ENCODE measurements at places on chromosomes 7 and 10.

- H3K36me3 ChIP-seq = no peaks in the 10 kb centered on the region
- peaks cover 16% of the 10 kb centered on the region for H3K4me1 ChIP-seq
- peaks cover 9% of the 10 kb centered on the region for H3K27me3 ChIP-seq
- no peak overlapping the region for H3K4me3 ChIP-seq
Measured at GRCh38 chr10:96370584-96371157, 11.9 kb upstream of the OPALIN start.

GRCh38 chr7:135678612-135679575, 16.6 kb downstream of the STMP1 start:
- no peak overlapping the region for H3K27ac ChIP-seq
- no peak for DNase-seq
- peaks cover 20% of the 10 kb centered on the region for H3K36me3 ChIP-seq
- H3K4me1 ChIP-seq = peaks cover 14% of the 10 kb centered on the region
- peaks cover 4% of the 10 kb centered on the region for H3K27me3 ChIP-seq

- no peak overlapping the region for H3K4me3 ChIP-seq
- H3K4me1 ChIP-seq = peaks cover 31% of the 10 kb centered on the region
- DNase-seq = no peak
- H3K27me3 ChIP-seq = peaks cover 2% of the 10 kb centered on the region
Measured at GRCh38 chr10:114478281-114478680, 74.0 kb upstream of the AFAP1L2 start.

- H3K27me3 ChIP-seq = peaks cover 1% of the 10 kb centered on the region
- H3K27ac ChIP-seq = no peak overlapping the region
- no peak for DNase-seq
- H3K4me1 ChIP-seq = peaks cover 8% of the 10 kb centered on the region
- no peak overlapping the region for H3K4me3 ChIP-seq
Measured at GRCh38 chr7:112290065-112290464, 83.6 kb downstream of the ZNF277 start.

- peak overlapping the region; percentile 80 for H3K4me3 ChIP-seq
- no peak for DNase-seq
- no peaks in the 10 kb centered on the region for H3K36me3 ChIP-seq
- H3K4me1 ChIP-seq = peaks cover 7% of the 10 kb centered on the region
Measured at GRCh38 chr10:89838044-89838615, 136.7 kb downstream of the KIF20B start.

GRCh38 chr10:19316204-19316870, 267.7 kb downstream of the MALRD1 start:
- no peak overlapping the region for H3K27ac ChIP-seq
- H3K36me3 ChIP-seq = no peaks in the 10 kb centered on the region
- no peaks in the 10 kb centered on the region for H3K4me1 ChIP-seq
- H3K27me3 ChIP-seq = no peaks in the 10 kb centered on the region
- no peak overlapping the region for H3K4me3 ChIP-seq
- no peak for DNase-seq

DNA sequence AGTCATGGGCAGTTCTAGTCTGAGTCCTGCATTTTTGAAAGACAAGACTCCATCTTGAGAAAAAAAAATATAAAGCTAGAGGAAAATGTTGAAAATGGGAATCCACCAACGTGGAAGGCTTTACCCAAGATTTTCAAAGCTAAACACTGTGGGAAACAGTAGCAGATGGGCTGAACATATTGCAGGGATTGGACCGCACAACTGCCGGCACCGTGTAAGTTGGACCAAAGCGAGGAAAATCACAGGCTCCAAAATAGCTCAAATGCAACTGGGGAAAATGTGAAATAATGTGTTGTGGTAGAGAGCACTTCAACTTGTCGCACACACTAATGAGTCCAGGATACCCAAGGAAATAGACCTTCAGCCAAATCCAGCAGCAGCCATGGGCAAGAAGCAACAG, 26.4 kb upstream of the ADRB1 start:
- H3K4me1 ChIP-seq = no peaks in the 10 kb centered on the region
- H3K27me3 ChIP-seq = peaks cover 33% of the 10 kb centered on the region
- H3K27ac ChIP-seq = no peak overlapping the region
- peaks cover 4% of the 10 kb centered on the region for H3K36me3 ChIP-seq
- H3K4me3 ChIP-seq = no peak overlapping the region
- DNase-seq = no peak

DNA sequence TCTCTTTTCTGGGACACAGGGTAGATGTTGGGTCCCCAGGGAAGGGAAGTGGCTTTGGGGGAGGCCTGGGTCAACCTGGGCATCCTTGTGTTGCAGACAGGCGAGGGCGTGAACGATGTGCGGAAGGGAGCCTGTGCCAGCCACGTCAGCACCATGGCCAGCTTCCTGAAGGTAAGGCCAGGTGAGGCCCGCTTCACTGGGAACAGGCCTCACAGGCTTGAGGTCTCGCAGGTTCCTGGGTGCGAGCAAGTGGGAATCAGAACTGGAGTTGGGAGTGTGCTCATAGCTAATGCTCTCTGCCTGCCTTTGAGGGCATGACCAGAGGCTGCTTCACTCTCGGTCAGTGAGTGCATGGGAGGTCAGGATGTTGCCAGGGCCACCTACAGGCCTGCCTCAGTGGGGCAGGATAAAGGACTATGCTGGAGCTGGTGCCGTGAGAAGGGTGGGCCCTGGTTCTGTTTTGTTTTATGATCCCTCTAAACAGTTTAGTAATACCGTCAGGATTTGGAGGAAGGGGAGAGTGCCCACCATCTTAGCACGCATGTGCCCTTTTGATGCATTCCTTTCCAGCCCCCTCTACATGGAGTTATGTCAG, 8.4 kb downstream of the DBNL start:
- H3K36me3 ChIP-seq = peaks cover 38% of the 10 kb centered on the region
- H3K4me3 ChIP-seq = no peak overlapping the region
- H3K27me3 ChIP-seq = no peaks in the 10 kb centered on the region
- no peak overlapping the region for H3K27ac ChIP-seq
- H3K4me1 ChIP-seq = peaks cover 30% of the 10 kb centered on the region

DNA sequence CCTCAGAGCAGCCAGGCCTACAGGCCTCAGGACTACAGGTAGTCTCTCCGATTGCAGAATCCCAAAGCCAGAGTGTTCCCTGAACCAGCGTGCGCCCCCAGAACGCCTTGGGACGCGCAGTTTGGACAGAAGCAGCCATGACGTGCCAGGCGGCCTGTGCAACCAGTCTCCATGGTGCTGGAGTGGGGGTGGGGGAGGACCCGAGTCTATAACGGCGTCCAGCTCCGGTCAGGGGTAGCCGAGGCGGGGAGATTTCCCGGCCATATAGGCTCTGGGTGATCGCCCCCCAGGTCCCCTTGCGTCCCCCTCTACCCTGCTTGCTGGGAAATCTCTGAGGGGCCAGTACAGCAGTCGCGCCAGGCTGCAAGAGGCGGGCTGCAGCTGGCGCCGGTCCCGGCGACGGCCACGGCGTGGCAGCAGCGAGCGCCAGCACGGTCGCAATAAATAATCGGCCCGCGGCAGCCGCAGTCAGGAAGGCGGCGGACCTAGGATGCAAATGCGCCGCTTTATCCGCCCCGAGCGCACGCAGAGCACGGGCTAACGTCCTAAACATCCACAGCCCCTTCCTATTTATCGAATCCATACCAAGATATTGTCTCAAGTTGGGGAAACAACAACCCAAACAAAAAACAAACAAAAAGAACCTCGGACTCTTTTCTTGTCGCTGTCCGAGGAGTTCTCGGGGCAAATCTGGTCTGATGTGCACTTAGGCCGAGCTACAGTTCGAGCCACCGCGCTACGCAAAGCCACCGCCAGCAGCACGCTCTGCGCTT, 1.6 kb downstream of the HOXA3 start:
- peaks cover 3% of the 10 kb centered on the region for H3K36me3 ChIP-seq
- peaks cover 88% of the 10 kb centered on the region for H3K27me3 ChIP-seq
- H3K27ac ChIP-seq = peak overlapping the region; percentile 7

DNA sequence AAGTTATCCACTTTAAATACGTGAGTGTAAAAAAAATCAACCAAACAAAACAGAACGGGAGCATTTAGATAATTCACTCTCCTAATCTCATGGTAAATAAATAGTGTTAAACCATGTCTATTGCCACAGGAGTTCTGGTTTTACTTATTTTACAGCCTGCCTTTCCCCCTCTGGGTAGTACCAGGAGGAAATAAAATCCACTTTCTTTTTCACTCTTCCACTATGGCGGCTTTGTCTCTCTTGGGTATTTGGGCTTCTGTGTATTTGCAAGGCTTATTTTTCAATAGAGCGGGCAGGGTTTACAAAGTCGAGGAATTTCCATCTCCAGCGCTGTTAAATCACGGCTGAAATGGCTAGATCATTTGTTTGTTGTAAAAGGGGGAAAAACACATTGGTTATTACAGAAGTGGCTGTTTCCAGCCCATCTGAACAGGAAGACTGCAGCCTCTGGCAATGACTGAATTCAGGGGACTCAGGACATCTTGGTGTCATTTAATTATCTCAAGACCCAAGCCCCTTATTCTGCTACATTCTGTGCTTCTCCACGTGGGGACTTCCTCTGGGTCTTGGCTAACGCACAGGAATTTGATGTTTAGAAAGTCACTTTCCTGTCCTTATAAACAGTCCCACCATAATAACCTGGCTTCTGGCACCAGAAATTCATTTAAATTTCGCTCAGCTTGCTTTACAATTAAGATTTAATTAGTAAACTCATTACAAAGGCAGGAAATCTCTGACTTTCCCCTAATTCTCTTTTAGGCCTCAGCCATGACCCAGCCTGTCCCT, 323.9 kb downstream of the GATA3 start:
- no peak for DNase-seq
- H3K4me3 ChIP-seq = no peak overlapping the region
- no peak overlapping the region for H3K27ac ChIP-seq

- no peak overlapping the region for H3K27ac ChIP-seq
- H3K36me3 ChIP-seq = no peaks in the 10 kb centered on the region
- H3K4me3 ChIP-seq = no peak overlapping the region
- DNase-seq = no peak
Measured at GRCh38 chr10:43214071-43214955, 52.6 kb downstream of the RASGEF1A start.

DNA sequence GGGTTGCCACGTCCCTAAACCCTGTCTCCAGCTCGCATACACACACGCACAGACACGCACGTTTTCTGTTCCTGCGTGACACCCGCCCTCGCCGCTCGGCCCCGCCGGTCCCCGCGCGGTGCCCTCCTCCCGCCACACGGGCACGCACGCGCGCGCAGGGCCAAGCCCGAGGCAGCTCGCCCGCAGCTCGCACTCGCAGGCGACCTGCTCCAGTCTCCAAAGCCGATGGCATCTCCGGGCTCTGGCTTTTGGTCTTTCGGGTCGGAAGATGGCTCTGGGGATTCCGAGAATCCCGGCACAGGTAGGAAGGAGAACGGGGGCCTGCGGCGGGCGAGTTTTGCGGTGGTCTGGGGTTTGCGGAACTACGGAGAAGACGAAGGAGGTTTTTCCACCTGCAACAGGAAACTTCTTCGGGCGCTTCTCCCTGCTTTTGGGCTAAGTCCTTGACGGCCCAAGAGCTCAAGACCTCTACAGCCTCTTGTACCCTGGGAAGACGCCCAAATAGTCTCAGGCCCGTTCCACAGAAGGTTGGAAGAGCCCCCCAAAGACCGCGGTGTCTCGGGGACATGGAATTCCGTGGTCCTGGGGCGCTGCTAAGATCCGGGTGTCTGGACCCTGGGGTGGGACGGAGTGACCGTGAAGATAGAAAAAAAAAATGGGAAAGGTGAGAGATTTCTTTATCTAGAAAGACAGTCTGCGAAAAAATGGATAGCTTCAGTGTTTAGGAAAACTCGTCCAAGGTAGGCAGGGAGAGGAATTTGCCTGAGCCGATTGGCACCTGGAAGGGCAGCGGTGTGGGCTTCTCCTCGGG, at the start of gene GAD2:
Gene GAD2 (plus strand): TSS at position 190 of the 811 bp plus-strand sequence. CDS start 36 bp downstream, at position 226.
- peak within 1 kb of the TSS; percentile 55 for H3K27ac ChIP-seq
- H3K27me3 ChIP-seq = peaks cover 86% of the 10 kb centered on the region
- peaks cover 15% of the 10 kb centered on the region for H3K4me1 ChIP-seq
- H3K4me3 ChIP-seq = no peak within 1 kb of the TSS
- peaks cover 5% of the 10 kb centered on the region for H3K36me3 ChIP-seq
- no peak for DNase-seq

- DNase-seq = no peak
- no peak overlapping the region for H3K4me3 ChIP-seq
- no peaks in the 10 kb centered on the region for H3K27me3 ChIP-seq
- H3K36me3 ChIP-seq = no peaks in the 10 kb centered on the region
Measured at GRCh38 chr10:12902851-12903358, 98.6 kb downstream of the CCDC3 start.

DNA sequence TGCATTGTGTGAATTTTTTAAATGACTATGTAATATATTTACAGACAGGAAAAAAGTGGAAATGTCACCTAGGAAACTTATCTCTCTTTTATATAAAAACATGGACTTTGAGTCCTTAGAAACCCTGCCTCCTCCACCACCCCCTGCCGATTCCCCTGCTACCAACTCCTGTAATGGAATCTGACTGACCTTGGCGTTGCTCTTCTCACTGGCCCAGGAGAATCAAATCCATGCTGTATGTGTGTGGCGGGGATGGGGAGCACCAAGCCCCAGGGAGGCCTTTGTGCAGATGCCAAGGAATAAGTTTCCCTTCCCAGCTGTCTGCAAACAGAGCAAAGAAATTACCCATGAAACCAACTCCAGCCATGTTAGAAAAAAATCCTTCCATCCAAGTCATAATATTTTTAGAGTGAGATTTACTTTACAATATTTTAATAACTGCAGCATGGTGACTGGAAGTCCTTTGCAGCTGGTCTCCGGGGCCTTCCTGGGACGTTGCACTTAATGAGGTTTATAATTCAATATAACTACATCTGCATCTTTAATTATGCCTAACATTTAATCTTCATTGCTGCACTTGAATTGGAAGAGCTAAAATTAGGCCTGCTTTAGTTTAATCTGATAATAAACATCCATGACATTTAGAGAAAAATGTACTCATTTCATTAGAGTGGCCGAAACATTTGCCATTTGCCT, 111.4 kb upstream of the CACUL1 start:
- H3K27me3 ChIP-seq = peaks cover 7% of the 10 kb centered on the region
- H3K27ac ChIP-seq = no peak overlapping the region
- no peak for DNase-seq
- H3K36me3 ChIP-seq = no peaks in the 10 kb centered on the region

DNA sequence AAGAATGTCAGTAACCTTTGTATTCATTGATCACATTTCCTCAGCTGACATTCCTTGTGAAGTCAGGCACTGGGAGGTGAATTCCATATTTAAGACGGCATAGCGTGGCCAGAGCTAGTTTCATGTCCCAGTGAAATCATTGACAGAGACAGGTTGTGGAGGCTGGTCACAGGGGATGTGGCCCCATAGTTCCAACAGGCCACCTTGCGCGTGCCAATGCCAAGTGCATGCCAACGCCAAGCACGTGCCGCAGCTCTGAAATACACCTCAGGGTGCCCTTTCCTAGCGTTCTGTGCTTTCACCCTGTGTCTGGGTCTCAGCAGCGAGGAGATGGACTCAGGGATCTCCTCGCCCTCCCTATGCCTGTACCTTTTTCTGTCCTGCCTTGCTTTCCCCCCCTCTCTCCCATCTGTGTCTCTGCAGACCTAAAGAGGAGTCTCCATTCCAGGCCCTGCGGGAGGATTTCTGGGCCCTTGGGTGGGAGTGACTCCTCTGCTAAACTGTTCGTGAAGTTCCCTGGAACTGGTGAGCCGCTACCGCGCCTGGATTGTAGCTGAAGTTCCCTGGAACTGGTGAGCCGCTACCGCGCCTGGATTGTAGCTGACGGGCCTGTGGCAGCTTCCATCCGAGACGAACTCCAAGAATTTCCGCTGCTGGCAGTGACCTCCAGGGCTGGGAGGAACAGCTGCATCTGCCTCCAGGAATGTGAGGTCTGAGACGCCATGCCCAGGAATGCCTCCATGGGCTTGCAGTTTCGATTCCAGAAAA, 19.7 kb downstream of the AQP1 start:
- no peak overlapping the region for H3K27ac ChIP-seq
